Smooth muscle cell of the pulmonary artery (primary cell): ENCODE measurements at places on chromosomes 6 and 20. TPM values are rescaled to one million over a fixed set of nuclear protein-coding genes. Genes with fewer than 3 reads are reported as not detected.

The GJA1 gene
- 495 and 563 TPM in 2 replicates for total RNA-seq

The INSM1 gene
- not detected in 2 replicates for total RNA-seq

The LPA gene
- total RNA-seq = not detected in 2 replicates

The LINC00237 gene
- not detected in 2 replicates for total RNA-seq

The ZBP1 gene
- total RNA-seq = not detected in 2 replicates

The ACAT2 gene
- 15.5 and 19.4 TPM in 2 replicates for total RNA-seq

The TNF gene
- total RNA-seq = not detected in 2 replicates
